NCI-H2107 (cell line): ENCODE measurements at places on chromosomes 16 and 17.

GRCh38 chr17:61597607-61598006 is 6.6 kb upstream of the NACA2 start:
- no peak for DNase-seq

DNA sequence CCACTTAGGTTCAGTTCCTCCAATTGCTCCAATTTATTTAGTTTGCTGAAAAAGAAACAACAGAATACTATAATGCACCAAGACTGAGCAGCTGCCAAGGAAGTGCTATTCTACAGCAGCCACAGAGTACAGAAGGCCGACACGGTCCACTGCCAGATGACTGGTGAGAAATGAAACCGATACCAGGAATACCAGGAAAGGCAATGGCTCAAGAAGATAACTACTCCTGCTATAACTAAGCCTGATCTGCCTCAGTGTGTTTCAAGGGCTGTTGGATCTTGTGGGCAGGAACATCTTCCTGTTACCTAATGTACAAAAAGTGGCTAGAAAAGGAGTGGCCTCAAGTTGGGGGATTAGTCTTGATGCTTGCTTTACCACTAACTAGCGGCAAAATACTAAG is 32.8 kb downstream of the MARVELD3 start:
- peak; percentile 13 for DNase-seq

DNA sequence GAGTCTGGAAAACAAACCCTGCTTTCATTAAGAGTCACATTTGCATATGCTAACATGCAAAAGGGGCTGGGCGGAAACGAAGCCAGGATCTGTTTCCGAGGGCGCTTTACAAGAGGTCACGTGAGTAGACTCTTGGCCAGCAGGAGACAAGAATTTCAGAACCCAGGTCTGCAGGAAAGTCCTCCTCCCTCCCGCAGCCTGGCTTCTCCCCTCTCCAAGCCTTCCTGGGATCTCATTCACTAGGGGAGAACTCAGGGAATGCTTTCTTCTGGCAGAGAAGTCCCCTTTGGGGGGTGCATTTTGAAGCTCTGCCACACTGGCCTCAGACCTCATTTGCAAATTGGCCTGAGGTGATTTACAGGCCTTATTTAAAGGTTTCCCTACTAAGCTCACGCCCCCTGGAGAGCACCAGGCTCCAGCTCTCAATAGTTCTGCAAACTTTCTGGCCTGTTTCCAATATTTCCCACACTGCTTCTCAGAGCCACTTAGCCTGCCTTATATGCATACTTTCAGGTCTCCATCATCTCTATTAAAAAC is 57.2 kb upstream of the CACNG5 start:
- DNase-seq: no peak

GRCh38 chr16:67137605-67138004 is 13.2 kb downstream of the B3GNT9 start:
- DNase-seq: no peak

- DNase-seq: no peak
These were observed 16.0 kb upstream of the NCBP3 start for GRCh38 chr17:3861761-3862681.

DNA sequence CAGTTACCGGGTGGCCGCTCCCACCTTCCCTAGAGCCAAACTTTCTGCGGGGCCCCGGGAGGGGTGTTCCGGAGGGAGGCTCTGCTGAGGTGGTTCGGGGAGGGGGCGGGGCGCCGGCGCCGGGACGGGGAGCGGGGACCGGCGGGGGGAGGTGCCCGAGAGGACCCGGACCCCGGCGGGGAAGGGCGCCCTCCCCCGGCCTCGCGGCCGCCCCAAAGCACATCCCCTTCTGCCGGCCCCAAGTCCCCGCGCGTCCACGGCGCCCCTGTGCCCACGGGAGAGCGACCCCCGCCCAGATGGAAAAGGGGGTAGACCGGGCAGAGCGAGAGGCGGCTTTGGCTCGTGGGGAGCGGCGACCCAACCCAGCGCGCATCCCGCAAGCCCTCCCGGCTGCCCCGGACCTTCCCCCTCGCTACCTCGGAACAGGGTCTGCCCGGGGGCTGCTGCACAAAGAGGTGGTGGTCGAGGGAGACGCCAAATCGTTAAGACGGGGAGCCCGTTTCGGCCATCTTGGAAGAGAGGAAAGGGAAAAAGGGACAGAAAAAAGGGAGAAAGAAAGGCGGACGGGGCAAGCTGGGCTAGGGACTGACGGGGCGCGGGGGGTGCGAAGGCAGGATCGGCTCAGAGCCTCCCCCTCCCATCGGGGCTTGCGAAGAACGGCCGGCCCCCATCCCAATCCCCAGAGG is 530 bp downstream of the PCGF2 start:
- DNase-seq: no peak

DNA sequence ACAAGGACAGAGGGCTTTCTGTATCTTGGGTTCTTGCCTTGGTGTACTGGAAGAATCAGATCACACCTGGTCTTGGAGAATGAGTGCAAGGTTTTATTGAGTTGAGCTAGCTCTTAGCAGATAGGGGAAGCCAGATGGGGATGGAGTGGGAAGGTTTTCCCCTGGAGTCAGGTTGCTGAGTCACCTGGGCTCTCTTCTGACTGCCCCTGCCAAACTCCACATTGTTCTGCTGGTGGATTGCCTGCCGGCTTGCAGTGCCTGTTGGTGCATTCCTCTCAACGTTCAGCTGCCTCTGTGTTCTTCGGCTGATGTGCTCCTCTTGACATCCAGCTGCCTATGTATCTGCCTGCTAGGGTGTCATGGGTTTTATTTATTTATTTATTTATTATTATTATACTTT is 1431.1 kb downstream of the CDH8 start:
- no peak for DNase-seq

DNA sequence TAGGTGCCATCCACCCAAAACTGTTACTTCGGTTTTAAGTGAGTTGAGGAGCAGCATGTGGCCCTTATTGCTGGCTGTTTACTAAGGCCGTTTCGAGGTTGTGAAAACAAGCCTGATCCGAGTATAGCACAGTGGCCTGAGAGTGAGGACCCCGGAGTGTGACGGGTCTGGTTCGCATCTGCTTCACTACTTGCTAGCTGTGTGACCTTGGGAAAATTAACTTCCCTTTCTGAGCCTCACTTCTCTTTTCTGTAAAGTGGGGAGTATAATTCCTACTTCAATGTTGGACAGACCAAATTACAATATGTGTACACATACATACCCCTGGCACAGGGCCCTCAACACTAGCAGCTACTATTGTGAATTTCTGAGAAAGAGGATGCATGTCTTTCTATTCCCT is 11.7 kb upstream of the HEATR6 start:
- DNase-seq: no peak

DNA sequence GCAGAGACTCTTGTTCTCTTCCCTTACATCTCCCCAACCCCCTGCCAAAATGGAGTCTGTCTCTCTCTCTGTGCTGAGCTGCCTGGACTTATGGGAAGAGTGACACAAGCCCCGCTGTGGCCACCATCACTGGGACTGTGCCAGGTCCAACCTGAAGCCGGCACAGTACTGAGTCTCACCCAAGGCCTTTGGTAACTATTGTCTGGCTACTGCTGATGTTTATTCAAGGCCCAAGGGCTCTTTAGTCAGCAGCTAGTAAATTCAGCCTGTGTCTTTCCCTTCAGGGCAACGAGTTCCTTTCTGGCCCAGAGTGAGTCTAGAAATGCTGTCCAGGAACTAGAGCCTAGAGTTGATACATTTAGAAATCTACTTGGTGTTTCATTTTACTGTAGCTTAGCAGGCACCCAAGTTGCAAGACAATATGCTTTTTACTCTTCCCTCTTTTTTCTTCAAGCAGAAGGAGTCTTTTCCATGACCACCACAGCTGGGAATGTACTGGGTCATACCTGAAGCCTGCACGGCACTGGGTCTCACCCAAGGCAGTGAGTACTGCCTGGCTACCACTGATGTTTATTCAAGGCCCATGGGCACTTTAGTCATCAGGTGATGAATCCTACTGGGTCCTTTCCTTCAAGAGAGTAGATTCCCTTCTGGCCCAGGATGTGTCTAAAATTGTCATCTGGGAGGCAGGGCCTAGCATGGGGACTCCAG is 17.7 kb downstream of the EFCAB5 start:
- DNase-seq: no peak

GRCh38 chr16:57577214-57577613 is 34.8 kb downstream of the ADGRG5 start:
- no peak for DNase-seq

DNA sequence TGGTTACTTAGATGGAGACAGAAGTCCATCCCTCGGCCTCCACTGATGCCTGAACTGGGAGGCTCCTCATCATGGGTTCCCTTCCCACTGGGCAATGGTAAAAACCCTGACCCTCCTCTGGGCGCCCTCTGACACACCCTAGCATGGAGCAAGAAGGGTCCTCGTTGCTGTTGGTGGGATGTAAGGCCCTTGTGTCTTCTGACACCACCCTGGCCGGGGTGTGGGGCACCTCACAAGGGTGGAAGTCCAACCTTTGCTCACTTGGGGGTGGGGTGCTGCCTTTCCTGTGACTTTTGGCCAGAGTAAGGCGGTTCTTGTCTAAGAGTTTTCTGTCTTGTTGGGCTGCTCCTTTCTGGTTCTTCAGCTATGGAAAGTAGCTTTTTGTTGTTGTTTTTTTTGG is 28.7 kb downstream of the MPRIP start:
- no peak for DNase-seq

DNA sequence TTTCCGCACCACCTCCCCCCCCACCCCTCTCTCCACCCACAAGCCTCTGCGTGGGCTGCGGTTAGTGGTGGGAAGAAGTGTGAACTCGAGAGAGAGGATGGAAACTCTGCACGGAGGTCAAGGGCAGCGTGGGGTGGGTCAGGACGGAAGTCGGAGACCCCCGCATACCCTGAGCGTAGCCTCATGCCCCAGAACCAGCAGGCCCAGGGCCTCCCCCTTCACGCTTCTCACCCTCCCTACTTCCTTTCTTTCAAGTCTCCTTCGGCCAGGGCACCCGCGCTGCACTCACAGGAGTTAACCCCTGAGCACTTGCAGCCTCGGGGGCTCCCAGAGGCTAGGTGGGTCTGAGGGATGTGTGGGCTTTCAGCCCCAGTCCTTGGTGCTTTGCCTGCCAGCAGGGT is 9.2 kb downstream of the TBKBP1 start:
- no peak for DNase-seq

- no peak for DNase-seq
These were observed 679.7 kb upstream of the SOX9 start for GRCh38 chr17:71441098-71441497.

DNA sequence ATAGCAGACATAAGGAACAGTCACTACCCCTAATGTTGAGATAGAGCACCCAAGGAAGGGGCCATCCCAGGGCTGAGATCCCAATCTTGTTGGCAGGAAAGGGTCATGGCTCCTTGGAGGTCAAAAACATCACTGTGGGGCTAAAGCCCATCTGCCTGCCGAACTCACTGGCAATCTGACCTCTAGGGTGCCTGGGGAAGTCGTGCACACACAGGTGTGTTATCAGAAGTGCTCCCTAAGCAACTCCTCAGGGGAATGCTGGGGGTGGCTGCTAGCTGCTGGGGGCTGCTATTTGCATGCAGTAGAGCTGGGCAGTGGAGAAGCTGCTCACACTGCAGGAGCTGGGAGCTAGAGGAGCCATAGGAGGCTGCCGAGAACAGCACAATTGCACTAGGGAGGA is 47.5 kb upstream of the PHOSPHO1 start:
- no peak for DNase-seq

DNA sequence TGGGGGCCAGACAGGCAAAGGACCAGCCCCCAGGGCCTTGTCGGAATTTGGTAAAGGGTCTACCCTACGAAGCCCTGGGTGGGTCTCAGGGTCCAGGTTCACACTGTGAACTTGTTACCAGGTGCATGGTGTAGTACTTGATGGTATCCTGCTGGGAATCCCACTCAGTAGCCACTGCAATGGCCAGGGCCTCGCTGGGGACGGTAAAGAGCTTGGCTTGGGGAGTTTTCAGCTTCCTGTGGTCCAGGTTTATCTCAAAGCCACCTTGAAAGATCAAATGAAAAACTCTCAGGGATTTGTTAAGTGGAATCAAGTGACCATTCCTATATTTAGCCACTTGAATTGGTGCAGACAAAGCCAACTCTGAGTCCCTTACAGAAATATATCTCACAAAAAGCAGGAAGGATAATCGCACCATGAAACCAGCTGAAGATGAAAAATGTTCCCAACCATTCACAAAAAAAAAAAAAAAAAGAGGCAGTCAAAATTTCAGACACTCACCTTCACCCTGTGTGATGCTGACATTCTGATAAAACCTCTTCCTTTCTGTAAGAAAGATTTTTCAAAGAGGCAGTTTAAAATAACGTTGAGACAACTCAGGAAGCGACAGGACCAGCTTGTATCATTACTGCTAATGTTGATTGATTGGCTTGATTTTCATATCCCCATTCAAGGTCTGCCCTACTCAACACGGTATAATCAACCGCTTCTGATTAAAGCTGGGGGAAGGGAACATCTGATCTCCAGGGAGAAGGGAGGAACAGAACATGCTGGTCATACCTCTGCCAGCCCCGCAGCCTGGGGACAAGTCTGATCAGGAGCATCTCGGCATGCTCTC is 10.6 kb downstream of the ATPAF2 start:
- DNase-seq: no peak

GRCh38 chr16:69132424-69133252 is at the start of the genes CHTF8 and UTP4:
CHTF8 (minus strand) TSS chr16:69132588; CDS start chr16:69121458, 11,130 bp downstream.
UTP4 (plus strand) TSS chr16:69132649; CDS start chr16:69133460, 811 bp downstream.
- DNase-seq: peak; percentile 87

DNA sequence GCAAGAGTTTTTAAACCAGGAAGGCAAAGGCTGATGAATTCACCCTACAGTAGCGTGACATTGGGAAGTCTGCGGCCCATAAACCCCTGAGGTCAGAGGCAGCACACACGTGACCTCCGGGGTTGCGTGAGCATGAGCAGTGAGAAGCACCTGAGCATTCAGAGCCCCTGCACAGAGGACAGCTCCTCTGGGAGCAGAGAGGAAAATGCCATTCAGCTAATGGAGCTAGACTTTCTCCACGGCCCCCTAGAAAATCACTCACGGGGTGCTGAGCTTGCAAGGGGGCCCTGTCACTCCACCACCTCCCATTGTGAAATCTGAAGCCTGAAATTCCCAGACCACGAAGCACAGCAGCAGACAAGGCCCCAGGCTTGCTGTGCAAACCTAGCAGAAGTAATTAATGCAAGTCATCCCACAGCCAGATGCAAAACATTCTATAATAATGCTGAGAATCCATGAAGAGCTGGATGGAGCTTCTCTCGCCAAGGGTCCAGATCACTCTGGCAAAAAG is 114.9 kb upstream of the RCVRN start:
- DNase-seq: no peak

GRCh38 chr16:588639-588888 is 1.3 kb upstream of the RAB40C start:
- no peak for DNase-seq

DNA sequence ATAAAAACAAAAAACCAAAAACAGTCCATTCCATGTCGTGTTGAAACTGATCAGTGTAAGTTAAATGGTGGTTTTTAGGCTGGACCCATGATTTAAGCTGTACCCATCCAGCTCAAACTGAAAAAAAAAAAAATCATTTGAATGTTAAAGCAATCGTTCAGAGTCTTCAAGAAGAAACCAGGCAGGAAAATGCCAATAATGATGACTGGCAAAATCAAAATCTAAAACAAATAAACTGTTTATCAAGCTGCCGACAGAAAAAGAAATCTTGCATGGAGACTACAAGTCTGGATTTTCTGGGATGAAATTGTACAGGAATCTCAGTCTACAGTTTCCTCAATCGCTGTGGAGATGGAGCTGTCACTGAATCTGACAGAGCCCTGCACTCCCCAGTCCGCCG is 40.7 kb downstream of the SOST start:
- no peak for DNase-seq
